ENCODE measurements at places on chromosomes 5 and 9.

DNA sequence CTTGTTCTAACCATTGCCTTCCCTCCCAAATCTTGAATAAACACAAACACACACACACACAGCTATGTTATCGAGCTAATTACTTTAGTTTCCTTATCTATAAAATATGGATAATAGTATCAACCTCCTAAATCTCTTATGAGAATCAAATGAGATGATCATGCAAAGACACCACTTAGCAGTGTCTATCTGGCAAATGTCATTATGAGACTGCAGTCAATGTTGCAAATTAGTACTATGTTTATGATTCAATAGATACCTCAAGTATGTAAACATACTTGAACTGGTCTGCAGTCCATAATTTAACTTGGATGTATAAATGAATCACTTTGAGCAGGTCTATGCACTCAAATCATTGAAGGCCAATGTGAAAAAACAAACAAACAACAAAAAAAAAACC, 22.2 kb upstream of the ERAP2 start:
- no peak for DNase-seq

DNA sequence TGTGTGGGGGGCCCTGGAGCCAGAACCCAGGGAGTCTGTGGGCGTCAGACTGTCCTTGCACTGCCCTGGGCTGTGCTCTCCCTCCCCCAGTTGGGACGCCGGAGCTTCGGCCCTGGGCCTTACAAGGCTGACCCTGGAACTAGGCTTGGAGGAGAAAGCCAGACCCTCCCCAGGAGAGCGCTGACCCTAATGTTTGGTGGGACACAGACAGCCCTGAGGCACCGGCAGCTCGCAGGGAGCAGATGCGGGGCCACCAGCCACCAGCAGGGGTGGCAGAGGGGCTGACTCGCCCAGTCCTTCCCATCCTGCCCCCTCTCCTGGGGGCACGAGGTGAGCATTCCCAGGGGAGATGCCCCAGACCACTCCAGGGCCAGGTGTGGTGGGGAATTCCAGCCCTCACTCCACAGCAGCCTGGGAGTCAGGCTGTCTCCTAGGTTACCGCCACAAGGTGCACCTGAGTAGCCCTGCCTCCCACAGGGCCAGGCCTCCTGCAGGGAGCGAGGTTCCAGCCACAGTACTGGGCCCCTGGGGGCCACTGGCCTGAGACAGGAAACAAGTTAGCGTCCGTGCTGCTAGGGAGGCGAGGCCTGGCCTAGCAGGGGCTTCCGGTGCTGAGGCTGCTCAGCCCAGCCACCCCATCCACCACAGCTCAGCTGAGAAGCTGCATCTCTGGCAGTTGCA, 134.6 kb downstream of the OLFM1 start:
- DNase-seq, result no peak

DNA sequence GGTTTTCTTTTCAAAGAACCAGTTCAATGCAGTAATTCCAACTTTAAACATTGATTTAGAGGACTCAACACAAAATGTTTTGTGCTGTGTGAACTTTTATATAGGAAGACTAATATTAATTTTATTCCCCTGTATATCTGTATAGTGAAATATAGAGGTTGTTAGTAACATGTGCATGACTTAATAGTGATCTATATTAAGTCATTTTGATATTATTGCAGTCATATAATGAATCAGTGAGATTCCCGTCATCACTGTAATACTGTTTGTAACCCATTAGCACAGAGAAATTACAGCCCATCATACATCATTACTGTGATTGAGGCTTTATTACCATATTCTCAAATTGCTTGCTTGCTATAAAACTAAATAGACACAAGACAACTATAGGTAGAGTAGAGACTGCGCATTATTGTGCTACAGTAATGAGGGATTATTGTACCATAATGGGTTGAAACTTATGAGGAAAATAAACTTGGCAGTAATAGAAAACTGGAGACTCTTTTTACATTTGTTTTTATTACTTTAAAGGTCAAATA, 170.7 kb downstream of the RANBP17 start:
- no peak for DNase-seq

- DNase-seq, result no peak
Measured at GRCh38 chr9:36902080-36902716, 131.9 kb downstream of the PAX5 start.

DNA sequence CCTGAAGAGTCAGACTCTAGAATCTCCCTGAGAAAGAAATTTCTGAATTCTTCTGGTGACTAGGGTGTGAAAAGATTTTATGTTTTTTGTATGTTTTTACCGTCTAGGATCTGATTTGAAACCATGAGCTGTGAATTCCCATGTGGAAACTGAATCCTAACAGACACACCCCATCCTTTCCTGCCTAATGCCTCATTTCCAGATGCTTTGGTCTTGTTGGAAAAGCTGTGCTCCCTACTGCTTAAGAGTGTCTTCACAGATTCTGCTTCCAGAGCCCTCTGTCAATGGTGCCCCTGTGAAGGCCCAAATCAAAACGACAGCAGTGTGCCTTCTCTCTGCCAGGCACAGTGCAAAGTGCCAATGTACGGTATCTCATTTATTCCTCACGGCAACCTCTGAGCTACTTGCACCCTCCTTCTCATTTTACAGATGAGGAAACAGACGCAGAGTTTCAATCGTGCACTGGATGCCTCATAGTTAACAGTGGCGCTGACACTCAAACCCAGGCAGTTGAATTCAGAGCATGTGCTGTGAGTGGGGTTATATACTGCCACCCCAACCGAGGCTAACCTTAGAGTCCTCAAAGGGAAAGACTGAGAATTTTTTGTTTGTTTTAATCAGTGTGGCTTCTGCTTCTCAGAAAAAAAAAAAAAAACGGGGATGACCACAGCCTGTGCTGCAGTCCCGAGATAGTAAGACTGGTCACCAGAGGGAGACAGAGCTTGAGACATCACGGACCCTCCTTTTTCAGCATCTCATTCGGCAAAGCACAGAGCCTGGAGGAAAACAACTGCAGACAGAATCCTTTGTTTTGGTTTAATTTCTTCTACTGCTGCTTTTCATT, 188.4 kb downstream of the SNCAIP start:
- DNase-seq, result no peak

DNA sequence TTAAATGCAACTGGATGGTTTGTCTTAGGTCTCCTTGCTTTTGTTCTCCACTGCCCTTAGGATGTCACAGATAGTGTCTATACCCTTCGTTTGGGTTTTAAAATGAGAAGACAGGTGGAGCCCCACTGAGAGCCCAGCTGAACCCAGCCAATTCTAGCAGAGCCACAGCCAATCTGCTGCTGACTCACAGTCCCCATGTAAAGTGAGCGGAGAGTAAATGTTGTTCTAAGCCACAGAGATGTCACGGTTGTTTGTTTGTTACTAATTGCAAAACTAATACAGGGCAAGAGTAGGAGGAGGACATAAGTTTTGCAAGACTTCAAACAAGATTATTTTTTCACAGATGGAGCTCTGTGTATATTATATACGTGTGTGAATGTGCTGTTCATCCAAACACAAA, 50.5 kb upstream of the AGXT2 start:
- no peak for DNase-seq

Data from HL-60 (cell line).